ENCODE measurements at places on chromosomes 16 and 17. TPM values are rescaled to one million over a fixed set of nuclear protein-coding genes. Genes with fewer than 3 reads are reported as not detected.

The CCT6B gene
- 2.0 TPM for total RNA-seq

DNA sequence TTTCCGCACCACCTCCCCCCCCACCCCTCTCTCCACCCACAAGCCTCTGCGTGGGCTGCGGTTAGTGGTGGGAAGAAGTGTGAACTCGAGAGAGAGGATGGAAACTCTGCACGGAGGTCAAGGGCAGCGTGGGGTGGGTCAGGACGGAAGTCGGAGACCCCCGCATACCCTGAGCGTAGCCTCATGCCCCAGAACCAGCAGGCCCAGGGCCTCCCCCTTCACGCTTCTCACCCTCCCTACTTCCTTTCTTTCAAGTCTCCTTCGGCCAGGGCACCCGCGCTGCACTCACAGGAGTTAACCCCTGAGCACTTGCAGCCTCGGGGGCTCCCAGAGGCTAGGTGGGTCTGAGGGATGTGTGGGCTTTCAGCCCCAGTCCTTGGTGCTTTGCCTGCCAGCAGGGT is 9.2 kb downstream of the TBKBP1 start:
- peak; percentile 52 for DNase-seq

GRCh38 chr17:59154292-59154720 is 680 bp downstream of the SKA2 start:
- DNase-seq = peak; percentile 55

The TNS4 gene
- total RNA-seq = 3.7 TPM

DNA sequence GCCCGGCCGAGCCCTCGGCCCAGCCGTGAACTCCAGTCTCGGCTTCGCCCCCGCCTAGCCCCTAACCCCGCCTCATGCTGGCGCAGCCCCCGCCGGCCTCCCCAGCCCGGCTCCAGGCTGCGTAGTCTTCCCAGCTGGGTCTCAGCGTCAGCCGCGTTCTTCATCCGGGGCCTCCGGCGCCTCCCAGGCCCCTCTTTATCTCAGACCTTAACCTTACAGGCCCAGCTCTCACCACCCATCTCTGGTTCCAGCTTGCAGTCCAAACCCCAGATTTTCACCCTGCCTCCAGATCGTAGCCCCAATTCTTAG is at the start of gene PROCA1:
Gene PROCA1 (minus strand): TSS at position 166 of the 309 bp plus-strand sequence. CDS start 228 bp downstream, outside the sequence.
- DNase-seq = peak; percentile 47

DNA sequence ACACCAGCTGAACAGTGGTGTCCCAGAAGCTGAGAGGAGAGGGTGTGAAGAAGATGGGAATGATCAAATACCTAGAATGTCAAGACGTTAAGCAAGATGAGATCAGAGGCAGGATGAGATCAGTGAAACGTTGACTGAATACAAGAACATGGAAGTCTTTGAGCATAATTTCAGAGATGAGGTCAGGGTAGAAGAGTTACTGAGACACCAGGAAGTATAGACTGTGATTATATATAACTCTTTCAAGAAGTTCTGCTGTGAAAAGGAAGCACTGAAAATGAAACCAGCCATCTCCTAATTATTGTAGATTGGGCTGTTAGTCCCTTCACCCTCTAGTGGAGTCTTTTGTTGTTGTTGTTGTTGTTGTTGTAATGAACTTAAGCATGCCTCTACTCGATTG is 9.1 kb downstream of the SHCBP1 start:
- no peak for DNase-seq

The ZPBP2 gene
- not detected for total RNA-seq

- no peak for DNase-seq
Measured at GRCh38 chr17:15169676-15170075, 95.5 kb downstream of the PMP22 start.

GRCh38 chr17:385178-385835 is 32.7 kb upstream of the RPH3AL start:
- no peak for DNase-seq

DNA sequence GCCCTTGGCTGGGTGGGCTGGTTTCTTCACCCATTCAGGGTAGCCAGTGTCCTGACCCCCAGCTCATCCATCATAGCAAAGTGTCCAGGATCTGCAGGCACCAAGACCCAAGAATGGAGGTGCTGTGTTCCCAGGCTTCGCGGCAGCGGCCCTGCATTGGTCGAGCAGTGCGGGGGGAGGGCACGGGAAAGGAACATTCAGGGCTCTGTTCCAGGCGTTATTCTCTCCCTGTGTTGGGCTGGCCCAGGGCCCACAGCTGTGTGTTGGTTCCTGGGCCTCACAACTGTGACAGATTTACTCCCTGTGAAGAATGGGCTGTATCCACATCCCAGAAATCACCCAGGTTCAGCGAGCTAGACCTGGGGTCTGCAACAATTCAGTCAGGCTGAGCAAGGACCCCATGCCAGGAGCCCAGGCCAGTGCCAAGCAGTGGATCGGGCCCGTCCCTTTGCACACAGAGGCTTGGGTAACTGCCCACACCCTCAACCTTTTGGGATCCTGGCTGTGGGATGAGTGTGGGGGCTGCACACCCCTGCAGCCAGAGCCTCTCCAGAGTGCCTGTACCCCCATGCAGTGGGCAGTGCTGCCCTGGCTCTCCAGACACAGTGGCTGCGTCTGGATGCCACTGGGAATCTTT is 10.0 kb downstream of the GPT2 start:
- no peak for DNase-seq

DNA sequence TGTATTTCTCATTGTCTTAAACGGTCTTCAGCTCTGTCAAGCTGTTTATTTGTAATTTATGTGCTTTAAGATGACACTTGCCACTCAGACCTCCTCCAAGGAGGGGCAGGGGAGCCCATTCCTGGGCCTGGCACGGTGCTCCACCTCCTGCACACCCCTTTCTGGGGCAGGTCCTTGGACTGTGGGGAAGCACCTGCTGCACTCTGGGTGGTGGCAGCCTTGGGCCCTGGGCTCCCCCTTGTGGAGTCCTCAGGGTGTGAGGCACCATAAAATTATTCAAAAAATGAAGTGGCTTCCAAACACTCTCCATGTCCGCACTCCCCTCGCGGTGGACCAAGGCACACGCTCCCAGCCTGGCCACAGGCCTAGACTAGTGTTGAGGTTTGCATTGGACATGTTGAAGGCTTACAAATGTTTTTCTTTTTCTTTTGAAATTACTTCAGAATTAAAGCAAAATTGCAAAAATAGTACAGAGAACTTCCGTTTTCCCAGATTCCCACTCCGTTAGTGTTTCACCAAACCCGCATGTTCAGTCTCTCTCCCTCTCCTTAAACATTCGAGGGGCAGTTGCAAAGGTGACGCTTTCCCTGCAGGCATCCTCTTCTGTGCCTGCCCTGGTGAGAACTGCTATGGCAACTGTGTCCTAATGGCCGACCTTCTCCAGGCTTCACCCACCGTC is 32.4 kb downstream of the FOXK2 start:
- DNase-seq = peak; percentile 86

The PRSS36 gene
- total RNA-seq = 0.89 TPM

The USP43 gene
- total RNA-seq = 0.30 TPM

DNA sequence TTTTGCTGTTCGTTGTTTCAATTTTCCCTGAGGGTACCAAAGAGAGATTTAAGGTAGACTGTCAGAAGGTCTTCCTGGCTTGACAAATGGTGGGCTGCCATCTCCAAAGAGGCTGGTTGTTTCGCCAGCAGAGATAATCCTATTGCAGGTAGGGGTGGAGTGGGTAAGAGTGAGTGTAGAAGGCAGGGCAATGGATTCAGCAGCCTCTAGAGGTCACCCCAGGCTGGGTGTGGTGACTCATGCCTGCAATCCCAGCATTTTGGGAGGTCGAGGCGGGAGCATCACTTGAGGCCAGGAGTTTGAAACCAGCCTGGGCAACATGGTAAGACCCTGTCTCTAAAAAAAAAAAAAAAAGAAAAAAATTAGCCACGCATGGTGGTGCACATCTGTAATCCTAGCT is 34.6 kb downstream of the DCAKD start:
- no peak for DNase-seq

DNA sequence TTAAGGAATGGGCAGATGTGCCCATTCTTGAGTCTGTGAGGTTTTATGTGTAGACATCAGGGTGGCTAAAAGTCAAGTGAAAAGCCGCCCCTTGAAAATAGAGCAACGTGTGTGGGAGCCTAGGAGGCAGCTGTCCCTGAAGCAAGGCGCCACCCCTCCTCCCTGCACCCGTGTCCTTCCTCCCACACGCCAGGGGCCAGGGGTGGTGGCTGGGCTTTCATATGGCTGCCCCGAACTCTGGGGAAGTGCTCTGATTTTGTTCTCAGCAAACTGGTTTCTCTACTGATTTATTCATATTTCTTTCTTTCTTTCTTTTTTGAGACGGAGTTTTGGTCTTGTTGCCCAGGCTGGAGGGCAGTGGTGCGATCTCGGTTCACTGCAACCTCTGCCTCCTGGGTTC is 4.7 kb downstream of the ZNF750 start:
- no peak for DNase-seq

- DNase-seq = no peak
Measured at GRCh38 chr17:44097110-44097958, 26.1 kb downstream of the HDAC5 start.

DNA sequence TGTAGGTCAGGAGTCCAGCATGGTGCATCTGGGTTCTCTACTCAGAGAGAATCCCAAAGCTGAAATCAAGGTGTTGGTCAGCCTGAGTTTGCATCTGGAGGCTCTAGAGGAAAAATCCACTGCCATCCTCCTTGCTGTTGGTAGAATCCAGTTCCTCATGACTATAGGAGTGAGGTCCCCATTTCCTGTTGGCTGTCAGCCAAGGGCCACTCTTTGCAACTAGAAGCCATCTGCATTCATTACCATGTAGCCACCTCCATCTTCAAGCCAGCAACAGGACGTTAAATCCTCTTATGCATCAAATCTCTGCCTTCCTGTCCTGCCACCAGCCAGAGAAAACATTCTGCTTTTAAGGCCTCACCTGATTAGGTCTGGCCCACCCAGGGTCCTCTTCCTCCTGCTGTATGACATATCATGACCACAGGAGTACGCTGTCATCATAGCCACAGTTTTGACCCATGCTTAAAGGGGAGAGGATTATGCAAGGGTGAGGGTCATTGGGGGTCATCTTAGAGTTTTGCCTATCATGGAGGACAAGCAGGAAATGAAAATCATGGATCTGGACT is 40.5 kb downstream of the DNAH9 start:
- DNase-seq = no peak

DNA sequence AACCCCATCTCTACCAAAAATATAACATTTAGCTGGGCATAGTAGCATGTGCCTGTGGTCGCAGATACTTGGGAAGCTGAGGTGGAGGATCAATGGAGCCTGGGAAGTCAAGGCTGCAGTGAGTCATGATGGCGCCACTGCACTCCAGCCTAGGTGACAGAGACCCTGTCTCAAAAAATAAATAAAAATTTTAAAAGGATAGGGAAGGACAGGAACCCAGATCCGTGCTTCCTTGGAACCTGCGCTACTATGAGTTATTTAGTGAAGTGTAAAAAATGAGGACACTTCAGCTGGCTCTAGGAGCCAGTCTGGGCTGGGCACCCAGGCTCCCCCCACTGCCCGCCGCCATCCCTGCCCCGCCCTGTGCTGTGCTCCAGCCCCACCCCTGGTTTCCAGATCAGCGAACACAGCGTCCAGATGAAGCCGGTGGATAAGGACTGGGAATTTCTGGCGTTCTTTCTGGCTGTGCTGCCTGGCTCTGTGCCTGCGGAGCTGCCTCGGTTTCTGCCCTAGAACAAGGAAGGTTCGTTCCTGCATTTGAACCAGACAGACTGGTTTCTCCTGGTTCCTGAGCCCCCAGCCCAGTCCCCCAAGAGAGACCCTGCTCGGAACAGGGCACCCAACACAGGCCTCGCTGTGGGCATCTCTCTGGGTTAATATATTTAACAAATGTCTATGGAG is 18.5 kb downstream of the PLLP start:
- no peak for DNase-seq

The ST6GALNAC2 gene
- not detected for total RNA-seq

The RABEP2 gene
- 21.1 TPM for total RNA-seq

DNA sequence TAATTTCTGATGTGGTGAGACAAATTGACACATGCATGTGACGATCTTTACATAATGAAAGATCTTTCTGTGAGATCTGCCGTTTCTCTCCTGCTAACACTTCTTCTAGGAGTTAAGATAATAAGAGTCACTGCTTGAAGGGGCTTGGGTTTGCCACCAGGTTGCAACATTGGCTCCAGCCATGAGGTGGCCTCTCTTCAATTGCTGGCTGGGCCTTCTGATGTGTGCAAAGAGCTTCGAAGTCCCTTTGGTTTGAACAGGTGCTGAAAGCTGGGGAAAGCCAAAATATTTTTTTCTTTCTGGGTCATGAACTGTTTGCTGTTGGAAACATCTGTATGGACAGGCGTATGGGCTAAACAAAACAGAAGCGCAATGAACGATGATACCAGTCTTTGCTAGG is 204.1 kb upstream of the SALL1 start:
- no peak for DNase-seq

- DNase-seq = no peak
Measured at GRCh38 chr16:19810817-19811731, 73.6 kb downstream of the GPRC5B start.

Measured in activated CD4-positive, alpha-beta T cell treated with anti-CD3 and anti-CD28 coated beads, Interleukin-2, amount 10 ng/mL, durations not matched to agents 7 days and 5 days (primary cell).